ENCODE measurements at places on chromosomes 6 and 20. TPM values are rescaled to one million over a fixed set of nuclear protein-coding genes. Genes with fewer than 3 reads are reported as not detected.
A peak's percentile ranks its signal among the peaks of the same experiment; 100 is the strongest.

PGC gene
- total RNA-seq: not detected

WFDC10B gene
- total RNA-seq: 0.69 TPM

LAMA5 gene
- 257 TPM for total RNA-seq

TRIM10 gene
- total RNA-seq: 0.50 TPM

SIGLEC1 gene
- total RNA-seq: 18.7 TPM

TAP1 gene
- total RNA-seq: 39.5 TPM

MOCS1 gene
- 19.1 TPM for total RNA-seq

BFSP1 gene
- total RNA-seq: 2.7 TPM

MYBL2 gene
- 0.11 TPM for total RNA-seq

RALGAPB gene
- 34.8 TPM for total RNA-seq

DNA sequence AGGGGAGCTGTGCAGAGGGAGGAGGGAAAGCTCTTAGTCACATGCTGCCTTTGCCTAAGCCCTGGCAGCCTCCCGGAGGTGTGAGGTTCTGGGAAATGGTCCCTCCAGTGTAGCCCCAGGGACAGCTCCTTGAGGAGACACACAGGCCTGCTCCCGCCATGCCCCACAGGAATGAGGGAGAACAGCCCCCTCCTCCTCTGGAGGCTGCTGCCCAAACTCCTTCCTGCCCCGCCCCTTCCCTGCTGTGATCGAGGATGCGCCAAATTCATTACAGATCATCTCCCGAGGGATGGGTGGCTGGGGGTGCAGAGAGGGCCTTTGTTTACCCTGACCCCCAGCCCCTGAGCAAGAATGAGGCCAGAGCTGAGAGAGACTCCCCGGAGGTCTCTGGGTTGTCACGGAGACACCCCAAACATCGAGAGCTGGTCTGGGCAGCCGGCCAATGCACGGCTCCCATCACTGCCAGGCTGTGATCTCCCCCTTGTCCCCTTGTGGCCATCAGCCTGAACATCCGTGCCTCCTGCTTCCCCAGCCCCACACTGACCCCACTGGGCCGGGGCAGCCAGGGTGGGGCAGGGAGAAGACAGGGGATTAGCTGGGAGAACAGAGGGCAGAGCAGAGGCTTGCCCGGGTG is 8.4 kb downstream of the CYP21A2 start:
- DNase-seq: no peak

DNA sequence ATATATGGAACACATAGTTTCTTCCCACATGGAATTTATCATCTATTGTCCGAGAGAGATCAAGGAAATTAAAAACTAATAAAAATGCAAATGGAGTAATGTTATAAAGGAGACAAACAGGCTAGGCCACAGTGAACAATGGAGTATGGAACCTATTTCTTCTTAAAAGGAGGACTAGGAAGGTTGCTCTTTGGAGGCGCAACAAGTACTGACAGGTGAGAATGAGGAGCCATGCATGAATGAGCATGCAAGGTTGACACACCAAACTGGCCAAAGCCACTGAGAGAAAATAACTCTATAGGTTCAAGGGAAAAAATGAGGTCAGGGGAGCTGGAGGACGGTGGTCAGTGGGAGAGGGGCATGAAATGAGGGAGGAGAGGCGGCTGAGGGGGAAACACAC is 40.9 kb downstream of the PSMB1 start:
- DNase-seq: no peak

DNA sequence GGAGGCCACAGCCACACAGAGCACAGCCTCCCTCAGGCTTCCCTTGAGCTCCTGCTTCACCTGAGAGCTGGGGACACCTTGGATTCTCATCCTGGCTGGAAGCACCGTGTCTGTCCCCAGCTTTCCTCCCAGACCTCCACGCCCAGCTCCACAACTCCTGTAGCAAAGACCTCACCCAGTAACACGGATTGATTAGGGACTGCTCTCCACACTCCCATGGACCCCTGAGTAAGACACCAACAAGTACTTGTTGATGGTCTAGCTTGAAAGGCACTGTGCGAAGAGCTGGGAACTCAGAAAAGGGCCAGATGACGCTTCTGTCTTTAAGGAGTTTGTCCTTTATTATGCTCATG is 109.6 kb downstream of the DLL1 start:
- peak; percentile 81 for DNase-seq

- DNase-seq: no peak
Measured at GRCh38 chr6:53320964-53321363, 27.8 kb downstream of the ELOVL5 start.

DNA sequence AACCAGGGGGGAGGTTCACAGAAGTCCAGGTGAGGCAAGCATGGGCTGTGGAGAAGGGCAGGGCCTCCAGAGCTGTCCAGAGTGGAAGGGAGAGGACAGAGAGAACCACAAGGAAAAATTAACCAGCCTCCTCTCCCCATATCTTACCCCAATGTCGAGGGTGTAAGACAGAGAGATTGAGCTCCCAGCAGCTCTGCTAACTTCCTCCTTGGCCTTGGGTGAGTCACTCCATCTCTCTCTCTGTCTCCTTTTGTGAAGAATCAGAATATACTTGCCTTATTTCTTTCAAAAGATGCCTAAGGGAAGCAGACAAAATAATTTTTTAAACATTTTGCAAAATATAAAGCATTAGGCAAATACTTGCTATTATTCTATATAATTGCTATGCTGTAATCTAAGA is 58.3 kb upstream of the IYD start:
- DNase-seq: no peak

DNA sequence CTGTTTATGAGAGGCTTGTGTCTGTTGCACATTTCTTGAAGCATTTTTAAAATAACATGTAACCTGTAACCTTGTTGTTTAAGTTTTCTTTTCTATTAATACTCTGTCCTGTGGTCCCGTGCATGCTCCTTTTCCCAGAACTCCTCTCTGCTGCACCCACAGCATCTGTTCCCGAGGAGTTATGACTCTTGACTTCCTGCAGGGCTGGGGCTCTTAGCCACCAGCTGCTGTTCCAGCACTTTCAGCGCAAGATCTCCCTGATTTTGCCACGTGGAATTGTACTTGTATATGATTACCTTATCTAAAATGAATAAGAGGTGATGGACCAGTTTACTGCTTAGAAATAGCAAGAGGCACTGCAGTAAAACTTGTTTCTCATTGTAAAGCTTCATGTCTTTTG is 150.6 kb downstream of the QKI start:
- no peak for DNase-seq

DNA sequence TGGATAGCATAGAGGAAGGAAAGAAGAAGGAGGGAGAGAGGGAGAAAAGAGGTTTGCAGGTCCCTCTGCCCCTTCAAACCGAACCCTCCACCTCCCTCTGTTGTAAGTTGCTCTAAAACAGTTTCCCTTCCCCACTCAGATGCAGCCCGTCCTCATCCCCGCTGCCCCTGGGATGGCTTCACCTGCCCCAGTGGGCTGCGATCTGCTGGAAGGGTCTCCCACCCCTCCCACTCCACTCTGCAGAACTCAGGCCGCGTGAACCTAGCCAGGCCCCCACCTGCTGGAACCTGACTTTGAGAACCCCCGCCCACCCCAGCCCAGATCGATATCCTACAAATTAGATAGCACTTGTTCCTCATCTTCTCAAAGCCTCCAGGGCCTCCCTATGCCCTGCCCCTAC is 190.8 kb downstream of the DLL1 start:
- DNase-seq: no peak

- no peak for DNase-seq
Measured at GRCh38 chr6:149248693-149249369, 68.7 kb upstream of the TAB2 start.

DNA sequence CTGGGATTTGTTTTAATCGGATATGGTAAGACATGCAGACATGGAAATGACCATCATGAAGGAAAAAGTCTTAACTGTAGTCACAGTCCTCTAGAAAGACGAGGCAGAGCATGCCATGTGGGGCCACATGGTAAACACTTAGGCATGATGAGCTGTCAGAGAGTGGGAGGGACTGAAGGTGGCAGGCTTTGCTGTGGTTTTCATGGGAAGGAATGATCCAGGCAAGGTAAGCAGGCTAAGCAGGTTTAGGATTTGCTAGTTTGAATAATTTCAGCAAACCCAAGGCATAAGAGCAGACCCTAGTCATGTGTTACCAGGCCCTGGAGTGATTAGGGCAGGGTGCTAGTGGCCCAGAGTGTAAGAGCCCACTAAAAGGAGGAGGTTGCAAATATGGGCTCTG is 47.2 kb upstream of the STMND1 start:
- DNase-seq: no peak

- no peak for DNase-seq
Measured at GRCh38 chr6:37521674-37522073, 22.0 kb upstream of the CCDC167 start.

GRCh38 chr20:41178904-41179432 is 41.6 kb downstream of the PLCG1 start:
- DNase-seq: peak; percentile 85

GRCh38 chr6:25641940-25642666 is 9.9 kb upstream of the SCGN start:
- no peak for DNase-seq

DNA sequence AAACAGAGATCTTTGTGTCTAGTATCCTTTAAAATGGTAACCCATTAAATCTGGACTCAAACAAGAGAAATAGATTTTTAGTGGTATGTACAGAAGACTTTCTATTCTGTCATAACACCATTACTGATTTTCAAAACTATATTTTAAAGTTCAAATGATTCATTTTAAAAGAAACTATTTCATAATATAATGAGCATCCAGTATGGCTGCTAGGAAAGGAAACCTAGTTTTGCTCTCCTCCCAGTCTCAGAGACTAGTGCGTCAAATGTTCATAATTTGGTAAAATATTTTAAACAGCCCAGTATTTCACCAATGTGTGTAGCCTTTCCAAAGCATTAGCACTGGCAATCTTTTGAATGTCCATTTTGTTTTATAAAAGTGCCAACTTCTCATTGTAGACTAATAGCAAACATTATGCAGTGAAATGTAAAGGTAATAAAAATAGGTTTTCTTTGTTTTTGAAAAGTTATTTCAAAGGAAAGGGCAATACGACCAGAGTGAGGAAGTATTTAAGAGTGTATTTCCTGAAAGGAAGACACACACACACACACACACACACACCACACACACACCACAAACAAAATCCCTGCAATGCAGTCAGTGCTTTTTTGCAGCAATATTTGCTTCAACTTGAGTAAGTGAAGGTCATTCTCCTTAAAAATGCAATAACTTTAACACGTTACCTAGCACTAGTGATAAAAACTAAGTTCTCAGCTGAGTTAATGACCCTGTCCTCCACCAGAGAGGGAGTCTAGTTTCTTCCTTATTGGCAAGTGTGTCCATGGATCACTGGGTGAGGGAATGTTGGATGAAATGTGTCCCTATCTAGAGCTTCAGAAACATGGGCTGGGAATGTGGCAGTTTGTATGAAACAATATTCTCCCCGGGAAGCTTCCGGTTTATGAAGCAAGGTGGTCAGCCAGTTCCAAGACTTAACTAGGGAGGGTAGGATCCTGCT is 4.6 kb downstream of the PPP1R3G start:
- no peak for DNase-seq

DNA sequence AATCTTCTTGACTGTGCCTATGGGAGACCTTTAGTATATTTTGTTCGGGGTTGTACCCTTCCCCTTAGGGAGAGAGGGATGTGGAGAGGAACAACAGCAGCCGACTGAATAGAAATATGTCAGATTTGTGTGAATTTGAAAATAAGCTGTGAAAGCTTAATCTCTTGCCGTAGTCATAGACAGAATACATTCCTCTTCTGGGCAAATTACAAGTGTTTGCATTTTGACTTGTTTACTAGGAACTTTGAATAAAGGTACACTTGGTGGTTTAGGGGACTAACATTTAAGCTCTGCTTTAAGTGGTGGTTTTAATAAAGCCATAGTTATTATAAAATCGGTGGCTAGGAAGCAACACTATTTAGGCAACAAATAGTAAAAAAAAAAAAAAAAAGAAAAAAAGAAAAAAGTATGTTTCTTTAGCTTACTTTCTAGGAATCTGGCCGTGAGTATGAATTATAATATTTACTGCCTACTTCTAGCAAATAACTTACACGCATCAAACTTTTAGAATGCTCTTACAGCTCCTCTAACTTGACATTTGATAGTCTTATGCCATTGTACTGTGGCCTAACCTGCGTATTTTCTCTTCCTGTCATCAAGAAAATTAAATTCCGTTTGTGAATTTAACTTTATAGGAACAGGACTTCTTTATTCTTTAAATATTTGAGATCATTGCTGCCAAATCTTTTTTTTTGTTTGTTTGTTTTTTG is 65.1 kb downstream of the ZBTB2 start:
- no peak for DNase-seq

DNA sequence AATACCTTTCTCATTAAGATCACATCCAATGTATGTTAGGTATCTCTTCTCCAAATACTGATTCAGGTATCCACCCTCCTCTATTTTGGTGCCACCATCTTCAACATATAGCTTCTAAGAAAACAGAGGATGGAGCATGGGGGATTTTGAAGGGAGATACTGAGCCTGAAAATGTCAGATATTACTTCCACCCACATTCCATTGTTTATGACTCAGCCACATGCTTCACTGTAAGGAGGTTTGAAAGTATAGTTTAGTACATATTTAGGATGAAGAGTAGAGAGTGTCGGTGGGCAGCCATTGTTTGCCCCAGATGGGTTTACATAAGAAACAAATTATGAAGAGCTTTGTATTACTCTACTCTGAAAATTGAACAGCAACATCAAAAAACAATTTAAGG is 286.7 kb downstream of the TFAP2B start:
- no peak for DNase-seq

DNA sequence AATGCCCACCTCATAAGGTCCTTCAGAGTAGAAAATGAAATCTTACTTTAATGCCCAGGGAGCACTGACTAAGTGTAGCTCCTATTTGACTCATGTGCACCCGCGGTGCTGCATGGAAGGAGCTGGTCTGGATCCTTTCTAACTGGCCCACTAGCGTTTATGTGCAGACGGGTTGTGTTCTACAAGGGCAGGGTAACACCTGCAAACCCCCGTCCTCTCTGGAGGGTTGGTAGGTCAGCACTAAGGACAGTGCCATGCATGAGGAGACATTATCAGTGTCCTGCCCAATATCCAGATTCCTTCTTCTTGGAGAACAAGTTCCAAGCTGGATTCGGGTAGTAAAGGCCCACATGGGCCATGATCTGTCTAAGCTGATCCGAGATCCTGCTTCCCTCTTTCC is 140.3 kb downstream of the ANKRD60 start:
- DNase-seq: no peak

DNA sequence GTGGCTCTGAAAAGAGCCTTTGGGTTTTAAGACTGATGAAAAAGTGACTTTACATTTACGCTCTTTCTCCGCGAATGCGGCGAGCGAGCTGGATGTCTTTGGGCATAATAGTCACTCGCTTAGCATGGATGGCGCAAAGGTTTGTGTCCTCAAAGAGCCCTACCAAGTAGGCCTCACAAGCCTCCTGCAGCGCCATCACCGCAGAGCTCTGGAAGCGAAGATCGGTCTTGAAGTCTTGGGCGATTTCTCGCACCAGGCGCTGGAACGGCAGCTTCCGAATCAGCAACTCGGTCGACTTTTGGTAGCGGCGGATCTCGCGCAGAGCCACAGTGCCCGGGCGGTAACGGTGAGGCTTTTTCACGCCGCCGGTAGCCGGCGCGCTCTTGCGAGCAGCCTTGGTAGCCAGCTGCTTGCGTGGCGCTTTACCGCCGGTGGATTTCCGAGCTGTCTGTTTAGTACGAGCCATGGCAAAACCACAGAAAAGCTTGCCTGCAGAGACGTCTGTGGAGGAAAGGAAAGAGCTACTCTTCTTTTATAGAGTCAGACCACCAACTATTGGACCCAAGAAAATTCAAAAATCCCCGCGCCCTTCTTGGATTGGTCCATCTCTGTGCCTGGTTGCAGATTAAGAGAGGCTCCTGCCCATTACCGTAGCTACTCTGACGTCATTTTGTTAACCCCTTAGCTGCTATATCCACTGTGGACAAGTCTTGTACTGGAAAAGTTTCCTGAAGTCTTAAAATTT is 55.5 kb upstream of the HFE start:
- peak; percentile 97 for DNase-seq

- no peak for DNase-seq
Measured at GRCh38 chr20:50341880-50342637, 151.4 kb downstream of the CEBPB start.
